ENCODE measurements at places on chromosomes 11 and 22.
A peak's percentile ranks its signal among the peaks of the same experiment; 100 is the strongest.

- DNase-seq = no peak
Observed at GRCh38 chr11:17378655-17379054, 9.8 kb downstream of the KCNJ11 start.

- DNase-seq = no peak
Observed at GRCh38 chr11:94638301-94638901, 71.2 kb downstream of the PIWIL4 start.

DNA sequence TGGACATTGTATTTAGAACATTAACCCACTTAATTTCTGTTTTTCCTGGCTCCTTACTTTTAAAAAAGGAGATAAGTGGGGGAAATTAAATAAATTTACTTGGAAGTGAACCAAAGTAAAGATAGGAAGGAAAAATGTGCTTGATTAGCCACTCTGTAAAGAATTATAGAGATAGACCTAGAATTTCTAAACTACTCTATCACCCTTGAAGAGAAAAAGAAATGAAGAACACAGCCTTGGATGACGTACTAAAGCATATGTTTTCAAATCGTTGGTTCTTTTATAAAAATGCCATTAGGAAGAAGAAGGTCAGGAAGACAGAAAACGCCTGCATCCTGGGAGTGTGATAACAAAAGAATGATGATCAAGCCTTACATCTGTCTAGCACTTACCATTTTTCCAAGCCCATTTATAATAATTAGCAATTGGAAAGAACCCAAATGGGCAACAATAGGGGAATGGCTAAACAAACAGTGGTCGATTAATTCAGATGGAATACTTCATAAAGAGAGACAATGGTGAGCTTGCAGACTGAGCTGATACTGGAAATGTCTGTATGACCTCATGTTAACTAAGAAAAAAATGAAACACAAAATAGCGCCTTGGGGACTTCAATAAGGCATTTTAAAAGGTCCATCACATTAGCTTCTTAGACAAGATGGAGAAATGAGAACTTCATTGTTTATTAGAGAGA is 81.0 kb upstream of the LRRC55 start:
- DNase-seq = no peak

DNA sequence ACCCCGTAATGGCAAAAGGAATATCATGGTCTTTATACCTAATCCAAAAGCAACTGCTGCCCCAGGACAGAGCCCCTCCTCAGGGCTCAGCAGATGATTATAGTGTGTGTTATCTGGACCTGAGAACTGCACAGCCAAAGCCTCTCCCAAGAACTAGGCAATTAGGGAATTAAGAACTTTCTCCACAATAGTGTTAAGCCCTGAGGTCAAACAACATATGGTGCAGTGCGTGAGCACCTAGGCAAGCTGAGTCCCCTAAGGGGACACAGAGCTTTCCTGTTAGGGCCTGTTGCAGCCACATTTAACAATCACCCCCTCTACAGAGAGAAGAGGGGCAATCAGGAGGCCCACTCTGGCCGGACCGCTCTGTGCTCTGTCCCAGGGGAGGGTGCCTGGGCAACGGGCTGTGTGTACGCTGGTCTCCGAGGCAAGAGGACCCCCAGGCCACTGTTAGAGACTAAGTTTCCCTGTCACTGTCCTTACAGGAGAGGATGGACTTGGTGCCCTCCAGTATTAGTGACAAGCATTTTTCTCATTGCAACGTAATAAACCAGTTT is 1.4 kb upstream of the KCNJ5 start:
- no peak for DNase-seq

DNA sequence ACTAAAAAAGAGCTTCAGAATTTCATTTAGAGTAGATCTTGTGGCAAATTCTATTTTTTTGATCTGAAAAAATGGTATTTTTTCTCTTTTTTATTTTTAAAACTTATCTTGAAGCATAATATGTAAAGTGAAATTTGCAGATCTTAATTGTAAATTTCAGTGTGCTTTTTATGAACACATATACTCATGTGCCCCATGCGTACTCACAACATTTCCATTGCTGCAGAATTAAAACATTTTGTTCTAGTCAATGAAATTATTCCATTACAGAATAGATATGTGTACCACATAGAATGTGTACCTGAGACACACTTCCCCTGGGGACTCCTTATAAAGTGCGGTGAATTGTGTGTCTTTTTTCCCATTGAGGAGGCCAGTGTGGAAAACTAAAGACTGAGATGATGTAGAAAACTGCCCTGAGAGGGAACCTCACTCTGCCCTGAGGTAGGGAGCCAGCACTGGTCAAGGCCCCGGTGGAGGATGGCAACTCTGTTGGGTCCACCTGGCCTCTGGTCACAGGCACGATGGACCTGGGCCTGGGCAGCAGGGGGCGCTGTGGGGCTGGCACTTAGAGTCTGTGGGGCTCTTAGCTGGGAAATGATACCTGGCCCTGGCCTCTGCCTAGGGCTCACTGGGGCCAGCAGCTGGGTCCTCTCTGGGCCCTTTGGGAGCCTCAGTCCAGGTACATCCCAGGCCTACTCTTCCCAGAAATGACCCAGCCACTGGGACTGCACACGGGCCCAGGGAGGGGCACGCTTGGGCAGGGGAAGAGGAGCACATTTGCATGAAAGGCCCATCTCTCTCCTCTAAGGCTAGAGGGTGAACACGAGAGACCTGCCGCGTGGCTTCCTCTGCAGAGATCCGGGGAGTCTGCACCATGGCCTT is 77.9 kb upstream of the TOP3B start:
- DNase-seq = peak; percentile 3

GRCh38 chr11:73757598-73757997 is 3.3 kb downstream of the RAB6A start:
- no peak for DNase-seq

- no peak for DNase-seq
Observed at GRCh38 chr11:119167933-119168332, 592 bp upstream of the NLRX1 start.

DNA sequence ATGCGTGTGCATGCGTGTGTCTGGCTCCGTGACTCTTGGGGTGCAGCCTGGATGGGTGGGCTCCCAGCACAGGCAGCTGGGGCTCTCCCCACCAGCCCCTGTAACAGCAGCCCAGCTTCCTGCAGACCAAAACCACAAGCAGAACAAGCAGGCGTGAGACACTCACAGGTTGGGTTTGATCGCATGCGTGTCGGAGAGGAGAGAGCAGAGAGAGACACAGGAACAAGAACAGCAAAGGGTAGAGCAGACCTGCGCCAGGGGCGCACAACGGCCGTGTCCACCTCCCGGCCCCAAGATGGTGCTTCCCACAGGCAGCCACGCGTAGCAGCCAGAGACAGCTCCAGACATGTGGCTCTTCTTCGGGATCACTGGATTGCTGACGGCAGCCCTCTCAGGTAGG is at the start of gene CD6:
TSS of gene CD6 (plus strand) at position 161 of the 400 bp plus-strand sequence. CDS start at position 347, 186 bp downstream.
- DNase-seq = peak; percentile 56

GRCh38 chr11:44944853-44945235 is 5.8 kb downstream of the TP53I11 start:
- DNase-seq = no peak

DNA sequence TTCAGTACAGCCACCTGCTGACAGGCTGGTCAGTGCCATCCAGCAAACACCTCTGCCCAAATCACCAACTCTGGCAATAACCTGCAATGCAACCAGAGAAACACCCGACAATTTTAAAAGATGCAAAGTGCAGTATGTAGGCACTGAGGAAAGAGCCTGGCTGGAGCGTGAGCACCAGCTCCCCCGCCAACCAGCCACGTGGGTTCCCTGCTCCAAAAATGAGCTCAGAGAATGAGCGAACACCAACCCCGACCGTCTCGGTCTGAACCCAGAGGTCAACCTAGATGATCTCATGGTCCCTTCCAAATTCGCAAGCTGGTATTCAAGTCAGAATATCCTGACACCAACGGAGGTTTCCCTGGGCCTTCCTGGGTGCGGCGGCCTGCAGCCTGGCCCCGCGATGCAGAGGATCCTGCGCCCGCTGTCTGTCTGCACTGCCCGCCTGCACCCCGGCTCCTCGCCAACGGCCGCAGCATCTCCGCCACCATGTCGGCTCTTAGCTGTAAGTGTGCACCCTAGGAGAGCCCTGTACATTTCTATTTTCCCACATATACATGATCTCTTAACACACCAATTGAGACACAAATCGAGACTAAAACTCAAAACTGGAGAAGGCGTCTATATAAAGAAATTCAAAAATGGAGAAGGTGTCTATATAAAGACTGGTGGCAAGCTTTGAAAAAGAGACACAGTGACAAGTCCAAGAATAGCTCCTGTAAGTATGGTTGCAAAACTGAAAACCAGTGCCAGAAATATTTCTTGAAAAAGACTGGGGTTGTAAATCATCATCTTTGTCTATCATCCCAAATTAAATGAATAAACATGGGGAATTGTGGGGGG is 22.8 kb downstream of the TMEM184B start:
- DNase-seq = no peak

DNA sequence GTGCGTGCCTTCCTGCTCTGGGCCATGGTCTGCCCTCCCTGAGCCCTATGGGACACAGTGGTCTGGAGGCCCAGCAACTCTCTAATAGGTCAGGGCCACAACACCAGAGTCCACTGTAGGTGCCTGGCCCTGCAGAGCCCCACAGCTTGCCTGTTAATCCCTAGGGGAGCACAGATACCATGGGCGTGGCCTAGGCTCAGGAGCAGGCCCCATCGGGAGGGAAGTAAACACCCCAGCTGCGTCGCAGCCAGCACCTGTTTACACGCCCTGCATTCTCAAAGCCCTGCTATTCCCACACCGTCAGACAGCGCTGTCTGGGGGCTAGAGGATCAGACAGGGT is 2.5 kb downstream of the KCTD17 start:
- no peak for DNase-seq

DNA sequence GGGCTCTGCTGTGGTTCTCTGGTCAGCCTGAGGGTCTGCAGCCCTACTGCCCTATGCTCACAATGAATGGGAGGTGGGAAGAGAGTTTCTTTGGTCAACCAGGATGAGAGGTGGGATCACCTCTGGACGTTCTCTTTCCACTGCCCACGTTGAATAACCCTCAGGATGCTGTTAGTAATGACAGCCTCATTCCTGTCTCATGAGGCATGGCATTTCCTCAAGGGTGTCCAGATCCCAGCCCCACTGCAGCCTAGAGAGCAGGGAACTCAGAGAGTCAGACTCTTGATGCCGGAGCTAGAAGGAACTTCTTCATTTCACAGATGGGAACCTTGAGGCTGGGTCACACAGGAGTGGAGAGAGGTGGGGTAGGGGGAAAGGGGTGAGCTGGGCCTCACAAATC is 196.0 kb downstream of the CEP164 start:
- no peak for DNase-seq

- DNase-seq = no peak
Observed at GRCh38 chr11:35073691-35074419, 65.1 kb upstream of the CD44 start.

DNA sequence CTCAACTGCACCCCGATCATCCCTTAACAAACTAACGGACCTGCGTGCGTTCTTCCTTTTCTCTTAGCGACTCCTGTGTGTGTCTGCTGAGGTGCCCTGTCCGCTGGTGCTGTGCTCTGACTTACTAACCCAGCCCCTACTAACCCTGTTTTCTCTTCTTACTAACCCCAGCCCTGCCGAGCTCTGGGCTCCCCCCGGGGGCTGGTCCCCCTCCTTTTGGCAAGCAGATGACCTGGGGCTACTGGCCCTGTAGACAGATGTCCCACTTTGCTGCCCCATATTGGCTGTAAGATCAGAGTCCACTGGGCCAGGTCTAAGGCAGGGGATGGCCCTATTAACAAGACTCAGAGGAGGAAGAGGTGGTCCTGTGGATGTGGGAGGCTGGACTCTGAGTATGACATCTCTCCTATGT is 14.7 kb downstream of the MIAT start:
- no peak for DNase-seq

DNA sequence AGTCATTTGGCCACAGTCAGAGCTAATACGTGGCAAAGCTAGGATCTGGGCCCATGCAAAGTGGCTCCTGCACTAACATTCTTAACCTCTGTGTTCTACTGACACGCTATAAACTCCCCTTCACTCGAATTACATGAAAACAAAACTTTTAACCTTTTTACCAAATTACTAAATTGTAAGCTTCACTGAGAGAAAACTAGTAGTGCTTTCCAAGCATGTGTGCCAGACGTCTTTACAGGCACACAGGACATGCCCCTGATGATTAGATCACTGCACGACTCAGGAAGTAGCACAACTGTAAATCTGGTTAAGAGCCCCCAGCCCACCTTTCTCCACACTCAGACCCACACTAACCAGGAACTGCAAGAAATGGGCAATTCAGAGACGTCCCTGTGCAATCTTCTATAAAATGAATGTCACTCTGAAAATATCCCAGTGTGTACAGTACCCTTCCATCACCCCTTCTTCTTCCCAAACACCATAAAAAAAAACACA is 16.1 kb downstream of the PHF21A start:
- DNase-seq = no peak

DNA sequence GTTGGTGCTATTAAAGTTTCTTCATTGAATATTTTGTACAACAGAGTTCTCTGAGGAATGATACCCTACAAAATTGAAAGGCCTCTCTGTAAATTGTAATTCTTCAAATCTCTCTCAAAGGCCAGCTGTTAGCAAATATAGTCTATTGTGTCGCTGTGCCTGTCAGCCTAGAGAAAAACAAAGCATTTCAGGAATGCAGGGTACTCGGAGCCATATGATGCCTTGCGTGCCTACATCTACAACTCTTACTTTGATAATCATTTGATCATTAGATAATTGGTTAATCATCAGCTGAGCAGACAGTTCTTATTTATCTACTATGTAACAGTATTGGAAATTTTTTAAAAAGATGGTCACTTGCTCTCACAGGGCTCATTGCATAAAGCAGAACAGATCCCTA is 67.3 kb downstream of the RNF169 start:
- DNase-seq = no peak

DNA sequence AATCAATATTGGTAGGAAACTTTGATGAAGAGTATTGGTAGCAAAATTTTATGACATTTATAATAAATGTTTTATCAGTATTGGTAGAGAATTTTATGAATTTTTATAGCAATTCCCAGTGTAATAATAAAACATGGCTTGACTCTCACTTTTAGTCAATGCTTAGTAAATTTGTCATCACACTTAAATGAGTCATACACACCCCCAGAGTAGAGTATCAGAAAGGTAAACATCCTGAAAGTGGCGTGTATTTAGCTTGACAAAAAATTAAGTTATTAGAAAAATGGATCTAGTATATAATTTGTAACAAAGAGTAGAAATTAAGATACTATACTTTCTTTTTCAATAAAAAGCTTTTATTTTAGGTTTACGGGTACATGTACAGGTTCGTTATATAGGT is 2.6 kb downstream of the MS4A3 start:
- DNase-seq = no peak
